T-cell (primary cell): ENCODE measurements at places on chromosomes 12 and 14. TPM values are rescaled to one million over a fixed set of nuclear protein-coding genes. Genes with fewer than 3 reads are reported as not detected.

- DNase-seq, result no peak
Measured at GRCh38 chr12:47975036-47975620, 11.7 kb downstream of the TMEM106C start.

DNA sequence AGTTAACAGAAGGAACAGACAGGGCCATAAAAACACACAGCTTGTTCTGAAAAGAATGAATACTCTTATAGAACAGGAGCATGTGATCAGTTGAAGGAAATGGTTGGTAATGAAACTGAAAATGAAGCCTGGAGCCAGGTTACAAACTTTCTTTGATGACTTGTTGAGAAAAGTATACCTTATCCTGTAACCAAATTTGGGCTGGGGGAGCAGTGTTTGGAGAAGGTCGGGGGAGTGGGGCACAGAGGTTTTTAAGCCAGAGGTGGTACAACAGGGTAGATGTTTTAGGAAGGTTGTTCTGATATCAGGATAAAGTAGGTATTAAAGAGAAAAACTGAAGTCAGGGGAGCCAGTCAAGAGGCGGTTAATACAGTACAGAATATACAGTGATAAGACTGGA is 8.2 kb downstream of the GOLT1B start:
- no peak for DNase-seq

GRCh38 chr12:71041476-71041875 is 116.3 kb downstream of the TSPAN8 start:
- DNase-seq, result no peak

SIX1 gene
- 0.18 TPM for total RNA-seq

GRCh38 chr14:103391048-103391447 is 5.8 kb downstream of the MARK3 start:
- no peak for DNase-seq

ANKRD33 gene
- total RNA-seq, result not detected

DNA sequence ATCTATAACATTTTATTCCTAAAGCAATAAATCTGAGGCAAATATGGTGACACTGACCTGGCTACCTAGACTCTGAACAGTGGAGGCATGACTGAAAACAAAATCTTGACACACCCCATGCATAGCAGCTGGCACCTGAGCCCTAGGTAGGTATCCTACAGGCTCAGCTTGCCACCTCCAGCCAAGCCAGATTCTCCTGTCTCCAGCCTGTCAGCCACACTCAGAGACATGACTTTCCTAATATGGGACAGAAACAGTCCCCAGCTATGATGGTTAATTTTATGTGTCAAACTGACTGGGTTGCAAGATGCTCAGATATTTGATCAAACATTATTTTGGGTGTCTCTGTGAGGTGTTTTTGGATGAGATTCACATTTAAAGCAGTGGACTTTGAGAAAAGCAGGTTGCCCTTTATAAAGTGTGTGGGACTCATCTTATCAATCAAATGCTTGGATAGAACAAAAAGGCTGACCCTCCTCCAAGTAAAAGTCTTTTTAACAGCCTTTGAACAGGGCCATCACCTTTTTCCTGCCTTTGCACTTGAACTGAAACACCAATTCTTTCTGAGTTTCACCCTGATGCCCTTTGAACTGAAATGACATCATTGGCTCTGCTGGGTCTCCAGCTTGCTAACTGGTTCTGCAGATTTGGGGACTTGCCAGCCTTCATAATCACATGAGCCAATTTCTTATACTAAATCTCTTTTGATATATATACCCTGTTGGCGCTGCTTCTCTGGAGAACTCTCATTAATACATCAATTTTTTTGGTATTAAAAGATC is 125.4 kb downstream of the LLPH start:
- DNase-seq, result no peak

- DNase-seq, result no peak
Measured at GRCh38 chr14:51816031-51816430, 44.4 kb upstream of the GNG2 start.

CLEC1B gene
- total RNA-seq, result not detected

GRCh38 chr12:125786143-125786542 is 720.9 kb downstream of the AACS start:
- no peak for DNase-seq

DNA sequence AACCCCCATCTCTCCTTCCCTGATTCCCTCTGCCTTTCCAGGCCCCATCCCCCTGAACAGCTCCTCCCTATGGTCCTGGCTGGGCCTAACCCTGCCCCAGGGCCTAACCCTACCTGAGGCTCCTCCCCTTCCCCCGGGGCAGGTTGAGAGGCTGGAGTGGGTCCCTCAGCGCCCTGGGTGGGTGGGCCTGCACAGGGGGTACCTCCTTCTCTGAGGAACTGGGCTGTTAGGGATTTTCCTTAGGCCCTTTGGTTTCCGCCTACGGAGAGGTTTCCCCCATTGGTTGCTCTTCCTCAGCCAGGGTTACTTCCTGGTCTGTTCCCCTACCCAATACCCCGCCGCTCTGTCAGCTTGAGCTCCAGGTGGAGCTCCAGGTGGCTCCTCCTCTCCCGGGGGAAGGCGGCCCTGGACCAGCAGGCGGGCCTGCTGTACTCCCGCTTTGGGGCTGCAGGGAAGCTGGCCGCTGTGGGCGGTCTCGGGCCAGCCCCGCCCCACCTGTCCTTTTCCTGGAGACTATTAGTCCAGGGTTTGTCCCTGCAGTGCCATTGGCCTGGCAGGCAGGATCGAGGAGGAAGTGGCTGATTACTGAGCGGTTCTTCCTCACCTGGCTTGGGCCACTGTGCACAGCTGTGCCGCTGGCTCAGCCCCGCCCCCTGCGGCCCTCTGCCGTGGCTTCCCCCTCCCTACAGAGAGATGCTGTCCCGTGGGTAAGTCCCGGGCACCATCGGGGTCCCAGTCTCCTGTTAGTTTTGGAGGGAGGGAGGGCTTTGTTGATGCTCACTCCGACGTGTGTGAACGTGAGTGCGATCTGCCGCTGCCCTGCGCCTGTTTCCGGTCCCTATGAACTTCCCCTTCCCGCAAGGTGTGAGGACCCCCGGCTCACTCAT is 2.5 kb downstream of the C12orf57 start:
- DNase-seq, result no peak

DNA sequence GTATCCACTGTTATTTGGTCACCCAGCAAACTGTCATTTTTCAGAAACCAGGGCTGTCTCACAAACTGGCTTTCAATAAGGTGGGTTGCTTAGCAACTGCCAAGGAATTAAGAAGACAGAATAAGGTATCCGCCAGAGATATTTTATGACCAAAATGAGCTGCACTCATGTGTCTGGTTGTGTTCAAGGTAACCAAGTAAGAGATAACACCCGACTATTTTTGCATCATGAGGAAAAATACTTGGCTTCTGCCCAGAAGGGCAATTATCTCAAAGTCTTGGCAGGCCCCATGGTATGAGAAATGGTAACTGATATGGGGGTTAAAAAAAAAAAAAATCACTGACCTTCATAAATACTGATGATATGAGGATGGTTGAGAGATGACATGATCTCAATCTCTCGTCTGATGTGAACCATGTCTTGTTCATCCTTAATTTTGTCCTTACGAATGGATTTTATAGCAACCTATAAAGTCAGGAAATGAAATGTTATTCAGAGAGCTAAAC is 32.6 kb downstream of the NUAK1 start:
- no peak for DNase-seq

DNA sequence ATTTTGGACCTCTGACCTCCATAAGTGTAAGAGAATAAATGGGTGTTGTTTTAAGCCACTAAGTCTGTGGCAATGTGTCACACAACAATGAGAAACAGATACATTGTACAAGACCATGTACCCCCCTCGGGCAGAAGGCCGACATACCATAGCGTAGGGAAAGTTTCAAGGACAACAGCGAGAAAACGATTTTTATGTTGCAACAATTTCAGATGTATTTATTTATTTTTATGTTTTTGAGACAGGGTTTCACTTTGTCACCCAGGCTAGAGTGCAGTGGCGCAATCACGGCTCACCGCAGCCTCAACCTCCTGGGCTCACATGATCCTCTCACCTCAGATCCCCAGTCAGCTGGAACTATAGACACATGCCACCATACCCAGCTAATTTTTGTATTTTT is 136.4 kb upstream of the NCOR2 start:
- no peak for DNase-seq

DNA sequence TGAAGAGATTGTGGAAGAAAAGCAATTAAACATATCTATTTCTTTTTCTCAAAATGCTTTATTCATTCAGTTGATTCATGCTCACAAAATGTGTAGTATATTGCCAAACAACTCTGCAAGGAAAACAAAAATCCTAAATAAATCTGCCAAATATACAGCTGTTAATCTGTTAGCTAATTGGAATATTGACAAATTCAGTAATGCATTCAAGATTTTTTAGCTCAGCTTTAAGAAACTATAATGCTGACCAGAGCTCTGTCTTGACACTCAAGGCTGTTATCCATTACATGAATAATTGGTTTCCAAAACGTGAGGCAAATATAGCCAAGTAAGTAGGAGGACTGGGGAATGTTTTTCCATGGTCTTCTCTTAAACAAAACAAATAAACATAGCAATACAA is 146.8 kb downstream of the TMTC2 start:
- no peak for DNase-seq

GRCh38 chr12:61854902-61855301 is 405.3 kb upstream of the USP15 start:
- no peak for DNase-seq

DNA sequence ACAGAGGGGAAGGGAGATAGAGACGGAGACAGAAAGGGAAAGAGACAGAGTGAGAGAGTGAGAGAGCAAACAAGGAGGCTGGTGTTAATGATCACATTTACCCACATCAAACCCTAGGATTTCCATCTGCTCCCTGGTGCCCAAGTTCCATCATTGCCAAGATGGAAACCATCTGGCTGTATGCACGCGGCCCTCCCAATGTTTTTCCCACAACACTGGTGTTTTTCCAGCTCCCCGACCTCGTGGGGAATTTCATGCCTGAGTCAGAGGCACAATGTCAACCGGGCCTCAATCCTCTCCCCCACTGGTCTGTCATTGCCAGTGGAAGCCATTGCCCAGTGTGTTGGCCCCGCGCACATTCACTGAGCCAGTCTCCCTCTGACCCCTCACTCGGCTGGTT is 19.9 kb upstream of the BDKRB2 start:
- DNase-seq, result no peak

DNA sequence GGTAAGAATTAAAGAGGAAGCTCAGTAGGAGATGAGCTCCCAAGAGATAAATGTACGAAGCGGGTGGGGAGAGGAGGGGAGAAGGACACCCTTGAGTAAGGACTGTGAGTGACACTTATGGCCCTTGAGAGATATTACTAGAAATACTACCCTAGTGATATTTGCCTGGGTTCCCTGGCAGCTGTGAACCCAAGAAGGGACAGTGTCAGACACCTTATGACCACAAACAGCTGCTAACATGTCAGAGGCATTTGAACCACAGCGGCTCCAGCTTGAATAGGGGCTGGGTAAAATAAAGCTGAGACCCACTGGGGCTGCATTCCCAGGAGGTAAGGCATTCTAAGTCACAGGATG is 19.6 kb upstream of the SLC6A12 start:
- no peak for DNase-seq

DNA sequence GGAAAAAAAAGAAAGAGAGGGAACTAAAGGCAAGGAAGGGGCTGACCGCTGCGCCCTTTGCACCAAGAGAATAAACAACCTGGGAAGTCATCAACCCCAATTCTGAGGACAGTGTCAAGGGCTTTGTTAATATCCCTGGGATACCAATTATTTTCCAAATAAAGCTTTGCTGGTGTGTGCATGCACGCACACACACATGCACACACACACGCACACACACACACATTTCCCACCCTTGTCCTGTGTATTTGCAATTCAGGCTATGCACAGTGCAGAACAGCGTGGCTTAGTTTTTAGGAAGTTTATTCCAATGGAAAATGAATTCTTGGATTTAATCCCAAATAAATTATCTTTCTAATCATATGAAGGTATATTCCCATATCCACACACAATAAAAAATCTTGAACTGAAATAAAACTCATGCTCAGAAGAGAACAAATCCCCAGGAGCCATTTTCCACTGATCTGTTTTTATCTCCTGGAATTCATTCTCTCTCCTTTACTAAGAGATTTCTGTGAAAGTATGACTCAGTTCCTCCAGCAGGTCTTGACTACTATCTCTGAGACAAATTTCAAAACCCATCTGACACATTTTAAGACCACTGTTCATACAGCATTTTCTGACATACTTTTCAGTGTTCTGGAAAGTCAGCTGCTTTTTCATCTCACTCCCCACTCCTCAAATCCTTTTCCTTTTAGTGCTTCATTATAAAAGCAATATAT is 334.4 kb upstream of the ATP2B1 start:
- DNase-seq, result no peak

DNA sequence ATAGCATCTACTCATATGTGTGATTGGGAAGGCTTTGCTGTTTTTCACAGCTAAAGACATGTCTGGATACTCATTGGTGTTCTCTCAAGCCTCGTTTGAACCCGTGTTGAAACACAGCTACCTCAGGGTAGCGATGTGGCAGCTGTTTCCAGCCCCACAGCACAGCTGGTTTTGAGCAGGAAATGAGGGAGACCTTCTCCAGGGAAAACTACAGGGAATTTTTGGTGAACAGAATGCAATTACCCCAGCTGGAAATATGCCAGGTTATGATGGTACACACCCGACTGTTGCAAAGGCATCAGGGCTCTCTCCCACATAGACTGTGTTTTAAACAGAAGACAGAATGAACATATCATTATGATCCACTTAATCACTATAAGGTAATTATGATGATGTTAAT is 828.9 kb downstream of the VRK1 start:
- DNase-seq, result no peak

DNA sequence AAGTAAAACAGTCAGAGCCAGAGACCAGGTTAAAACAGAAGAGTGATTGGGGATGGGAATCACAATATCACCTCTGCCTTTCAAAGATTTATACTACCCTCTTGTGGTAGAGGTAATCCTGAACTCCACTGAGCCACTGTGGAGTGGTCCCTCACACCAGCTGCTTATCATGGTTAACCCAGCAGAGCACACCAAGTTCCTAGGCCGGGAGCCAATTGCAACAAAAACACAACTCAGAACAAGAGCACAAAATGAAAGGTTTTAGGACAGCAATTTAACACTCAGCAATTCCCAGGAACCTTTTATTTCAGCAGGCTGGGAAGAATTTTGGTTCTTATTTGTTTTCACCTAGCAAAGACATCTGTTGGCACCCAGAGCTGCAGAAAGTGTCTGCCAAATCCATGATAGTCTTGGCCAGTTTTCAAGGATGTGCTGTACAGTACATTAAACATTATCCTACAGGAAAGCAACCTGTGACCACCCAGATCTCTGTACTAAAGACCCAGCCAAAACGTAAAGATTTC is 220.5 kb upstream of the ATXN7L3B start:
- no peak for DNase-seq

- DNase-seq, result no peak
Measured at GRCh38 chr12:108448246-108448645, 66.8 kb upstream of the FICD start.

- DNase-seq, result no peak
Measured at GRCh38 chr12:71702590-71702989, 16.7 kb downstream of the TMEM19 start.

GRCh38 chr12:49972129-49972528 is 618 bp upstream of the AQP6 start:
- no peak for DNase-seq

SYNDIG1L gene
- not detected for total RNA-seq

- no peak for DNase-seq
Measured at GRCh38 chr12:120936197-120936596, 32.0 kb upstream of the SPPL3 start.

RERGL gene
- total RNA-seq, result not detected

KRT79 gene
- 0.28 TPM for total RNA-seq
